Amygdala (tissue), 56 donors: ENCODE measurements at places on chromosomes 16 and 17.

DNA sequence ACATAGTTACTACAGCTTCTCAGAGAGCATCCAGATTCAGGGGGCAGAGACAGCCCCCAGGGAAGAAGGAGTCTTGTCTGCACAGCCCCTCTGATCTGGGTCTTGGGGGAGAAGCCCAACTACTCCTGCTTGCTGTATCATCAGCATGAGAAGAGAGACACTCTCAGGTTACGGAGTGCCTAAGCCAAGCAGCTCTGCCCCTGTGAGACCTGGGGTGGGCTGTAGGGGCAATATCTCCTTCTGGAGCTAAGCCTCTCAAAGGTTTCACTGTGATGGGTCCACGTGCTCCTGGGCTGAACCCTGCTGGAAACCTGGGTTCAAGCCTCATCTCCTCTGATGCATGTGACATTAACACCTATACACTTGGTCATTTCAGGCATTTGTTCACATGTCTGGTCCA lies 123.2 kb downstream of the CPPED1 start:
- DNase-seq, result no peak

DNA sequence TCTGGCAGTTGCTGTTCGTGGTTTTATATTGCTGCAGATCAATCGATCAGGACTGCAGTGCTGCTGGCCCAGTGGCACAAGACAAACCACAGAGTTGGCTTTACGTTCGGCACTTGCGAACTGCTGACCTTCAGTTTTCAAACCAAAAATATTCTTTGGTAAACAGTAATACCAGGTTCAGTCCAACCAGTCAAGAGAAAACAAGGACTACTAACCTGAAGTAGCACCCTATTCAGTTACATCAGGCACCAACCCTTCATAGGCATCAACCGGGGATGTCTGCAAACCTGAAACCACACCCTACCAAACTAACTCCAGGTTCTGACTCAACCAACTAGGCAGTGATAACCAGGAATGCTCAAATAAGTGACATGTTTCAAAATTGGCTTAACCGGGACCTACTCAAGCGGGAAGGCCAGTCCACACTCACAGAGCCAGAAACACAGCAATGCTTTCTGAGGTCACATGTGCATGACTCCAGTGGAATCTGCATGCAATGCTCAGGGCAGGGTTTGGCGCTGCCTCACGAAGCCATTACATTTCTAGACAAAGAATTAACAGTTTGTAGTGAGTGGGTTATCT lies 91.1 kb downstream of the SMG6 start:
- no peak for DNase-seq

- peak; percentile 26 for DNase-seq
Measured at GRCh38 chr16:89052890-89053724, 40.5 kb upstream of the ACSF3 start.

DNA sequence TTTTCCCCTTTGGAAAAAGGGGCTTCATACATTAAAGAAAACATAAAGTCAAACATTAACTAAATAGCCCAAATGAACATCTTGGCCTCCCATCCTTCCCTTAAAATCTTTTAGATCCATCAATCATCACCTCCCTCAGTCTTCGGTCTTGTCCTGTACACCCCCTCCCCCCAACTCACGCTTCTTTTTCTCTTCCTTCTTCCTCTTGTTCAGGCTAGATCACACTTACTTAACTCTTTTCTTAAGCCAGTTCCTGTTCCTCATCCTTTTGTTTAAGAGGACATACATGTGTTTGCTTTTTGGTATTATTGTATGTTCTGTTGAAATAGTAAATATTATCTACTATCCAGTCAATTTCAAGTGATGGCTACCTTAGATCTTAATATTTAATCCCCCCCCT lies 5.5 kb downstream of the MFSD6L start:
- DNase-seq, result no peak

DNA sequence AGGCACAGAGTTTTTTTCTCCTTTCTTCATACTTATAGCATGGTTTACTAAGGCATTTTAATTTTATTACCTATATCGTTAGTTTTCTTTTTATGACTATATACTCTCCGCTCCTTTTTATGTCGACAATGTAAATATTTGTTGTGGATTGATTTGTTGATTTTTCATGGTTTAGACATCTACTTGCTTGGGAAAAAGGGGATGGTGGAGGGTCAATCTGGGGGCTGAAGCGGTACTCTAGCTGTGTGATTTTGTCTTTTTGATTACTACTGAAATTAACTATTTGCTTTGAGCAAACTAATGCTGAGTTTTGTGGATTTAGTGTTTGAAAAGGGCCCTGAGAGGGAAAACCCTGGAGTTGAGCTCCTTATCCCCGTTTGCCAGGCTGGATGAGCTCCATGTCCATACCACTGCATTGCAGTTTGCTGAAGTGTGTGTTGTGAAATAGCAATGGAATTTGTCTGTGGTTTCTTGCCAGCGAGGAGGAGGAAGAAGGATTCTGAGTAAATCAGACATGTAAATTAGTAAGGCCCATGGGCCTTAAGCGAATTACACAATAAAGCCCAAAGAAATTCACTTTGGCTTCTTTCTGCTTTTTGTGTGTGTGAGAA lies 72.0 kb downstream of the FTO start:
- no peak for DNase-seq

- DNase-seq, result no peak
Measured at GRCh38 chr17:81491181-81491581, 21.4 kb downstream of the ACTG1 start.

GRCh38 chr16:78106686-78107085 lies 7.2 kb downstream of the WWOX start:
- DNase-seq, result no peak

GRCh38 chr17:7557775-7558543 lies 591 bp upstream of the TNFSF13 start:
- DNase-seq, result peak; percentile 68

DNA sequence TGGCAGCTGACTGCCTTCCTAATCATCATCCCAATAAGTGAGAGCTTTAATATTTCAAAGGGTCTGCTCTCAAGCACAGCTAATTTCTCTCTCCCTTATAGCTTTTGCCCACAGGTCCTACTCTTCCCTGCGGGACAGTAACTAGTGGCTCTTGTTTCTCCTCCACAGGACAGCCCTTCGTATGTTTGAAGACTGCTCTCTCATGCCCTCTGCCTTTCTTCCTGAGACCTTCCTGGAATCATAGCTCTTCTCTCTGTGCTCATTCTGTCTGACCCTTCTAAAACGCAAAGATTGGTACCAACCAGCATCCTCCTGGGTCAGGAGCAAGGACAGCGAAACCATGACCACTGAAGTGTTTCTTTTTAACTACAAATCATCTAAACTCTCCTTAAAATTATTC lies 168.9 kb downstream of the GRIN2A start:
- no peak for DNase-seq

- DNase-seq, result no peak
Measured at GRCh38 chr16:57612494-57612893, 15.9 kb upstream of the ADGRG1 start.

DNA sequence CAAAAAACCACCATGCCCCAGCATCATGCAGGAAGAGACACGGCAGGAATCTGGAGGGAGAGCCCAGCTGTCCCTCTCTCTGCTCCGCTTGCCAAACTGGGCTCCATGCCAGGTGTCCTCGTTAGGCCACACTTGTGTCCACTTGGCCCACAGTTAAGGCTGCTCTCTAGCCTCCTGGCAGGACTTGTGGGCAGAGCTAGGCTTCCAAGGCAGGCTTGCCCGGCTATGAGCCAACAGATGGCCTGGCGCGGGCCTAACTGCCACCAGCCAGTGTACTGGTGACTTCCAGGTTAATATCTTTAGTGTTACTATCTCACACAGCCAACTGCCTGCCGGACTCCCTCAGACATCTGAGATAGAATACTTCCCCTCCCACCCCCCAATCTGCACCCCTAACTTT lies 10.6 kb downstream of the ATP6V0D1 start:
- DNase-seq, result peak; percentile 91

DNA sequence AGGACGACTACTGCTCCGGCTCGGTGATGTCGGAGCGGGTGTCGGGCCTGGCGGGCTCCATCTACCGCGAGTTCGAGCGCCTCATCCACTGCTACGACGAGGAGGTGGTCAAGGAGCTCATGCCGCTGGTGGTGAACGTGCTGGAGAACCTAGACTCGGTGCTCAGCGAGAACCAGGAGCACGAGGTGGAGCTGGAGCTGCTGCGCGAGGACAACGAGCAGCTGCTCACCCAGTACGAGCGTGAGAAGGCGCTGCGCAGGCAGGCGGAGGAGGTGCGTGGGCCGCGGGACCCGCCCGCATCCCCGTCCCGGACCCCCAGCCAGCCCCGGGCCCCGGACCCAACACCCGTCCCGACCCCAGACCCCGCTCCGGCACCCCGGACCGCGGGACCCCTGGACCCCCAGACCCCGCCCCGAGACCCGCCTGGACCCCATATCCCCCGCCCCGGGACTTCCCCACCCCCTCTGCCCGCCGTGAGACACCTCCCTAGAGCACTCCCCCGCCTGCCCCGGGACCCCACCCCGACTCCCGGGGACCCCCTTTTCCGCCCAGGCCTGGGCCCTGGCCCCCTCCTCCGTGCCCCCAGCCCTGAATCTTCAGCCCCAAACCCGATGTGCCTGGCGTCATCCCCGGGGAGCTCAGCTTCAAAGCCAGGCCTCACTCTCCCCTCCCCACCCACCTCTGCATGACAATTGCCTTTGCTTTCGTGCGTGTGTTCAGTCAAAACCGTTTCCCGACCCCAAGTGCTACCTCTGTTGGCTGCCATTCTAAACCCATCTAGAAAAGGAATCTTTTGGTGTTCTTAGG lies 594 bp downstream of the MAPK8IP3 start:
- no peak for DNase-seq

DNA sequence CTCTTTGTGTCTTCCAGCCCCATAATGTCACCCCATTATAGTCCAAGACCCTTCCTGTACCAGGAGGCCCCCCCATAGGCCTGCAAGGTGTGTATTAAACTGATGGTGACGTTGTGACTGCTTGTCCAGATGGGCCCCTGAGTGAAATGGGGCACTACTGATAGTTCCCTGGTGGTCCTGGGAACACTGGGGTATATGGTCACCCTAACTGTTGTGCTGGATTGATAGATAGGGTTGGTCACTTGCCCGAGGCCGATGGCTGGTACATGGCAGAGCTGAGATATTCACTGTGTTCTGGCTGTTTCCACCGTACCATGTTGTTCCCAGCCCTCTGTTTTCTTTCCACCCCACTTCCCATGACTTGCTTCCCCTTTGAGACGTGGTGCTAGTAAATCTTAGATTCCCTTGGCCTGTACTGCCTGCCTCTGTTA lies 4.3 kb downstream of the CNP start:
- no peak for DNase-seq

- DNase-seq, result no peak
Measured at GRCh38 chr16:20122011-20122410, 48.3 kb upstream of the GPR139 start.

DNA sequence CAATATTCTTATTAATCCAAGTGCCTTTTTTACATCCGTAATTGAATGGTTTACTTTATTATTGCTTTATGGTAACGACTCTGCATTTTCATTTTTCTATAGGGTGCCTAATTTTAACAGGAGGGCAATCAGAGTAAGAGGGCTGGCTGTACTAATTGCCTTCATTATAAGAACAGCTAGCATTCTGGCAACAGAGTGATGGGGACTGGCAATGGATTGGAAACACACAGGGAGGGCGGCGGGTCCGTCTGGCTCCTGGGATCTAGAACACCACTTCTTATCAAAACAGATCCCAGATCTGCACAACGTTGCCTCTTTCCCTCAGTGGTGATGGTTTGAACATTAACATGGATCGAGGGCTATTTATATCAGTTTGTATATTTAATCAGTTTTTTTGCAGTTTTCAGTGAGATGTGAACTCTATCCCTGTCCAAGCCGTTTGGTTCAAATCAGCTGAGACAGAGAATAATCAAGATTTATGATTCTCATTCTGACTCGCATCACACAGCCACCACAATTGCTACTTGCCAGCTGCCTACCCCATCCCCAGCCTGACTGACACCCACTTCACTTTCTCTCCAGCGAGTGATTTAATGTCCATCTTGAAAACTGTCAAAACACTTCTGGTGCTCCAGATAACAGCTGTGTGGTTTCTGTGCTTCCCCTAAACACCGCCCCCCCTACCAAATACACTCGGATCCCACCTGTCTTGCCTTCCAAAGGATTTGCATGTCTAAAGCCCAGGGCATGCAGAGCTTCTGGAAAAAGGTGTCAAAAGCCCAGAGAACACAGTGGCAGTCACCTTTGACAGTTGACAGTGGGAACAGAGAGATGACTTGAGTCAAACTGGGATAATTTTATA lies 327.9 kb downstream of the HS3ST4 start:
- DNase-seq, result no peak

GRCh38 chr16:11915114-11915643 lies 577 bp downstream of the GSPT1 start:
- DNase-seq, result peak; percentile 30

- DNase-seq, result no peak
Measured at GRCh38 chr16:1327619-1327947, 5.9 kb upstream of the BAIAP3 start.

GRCh38 chr16:81556715-81557284 lies 112.2 kb downstream of the CMIP start:
- no peak for DNase-seq

GRCh38 chr17:55582897-55583296 lies 71.6 kb upstream of the SMIM36 start:
- DNase-seq, result no peak

DNA sequence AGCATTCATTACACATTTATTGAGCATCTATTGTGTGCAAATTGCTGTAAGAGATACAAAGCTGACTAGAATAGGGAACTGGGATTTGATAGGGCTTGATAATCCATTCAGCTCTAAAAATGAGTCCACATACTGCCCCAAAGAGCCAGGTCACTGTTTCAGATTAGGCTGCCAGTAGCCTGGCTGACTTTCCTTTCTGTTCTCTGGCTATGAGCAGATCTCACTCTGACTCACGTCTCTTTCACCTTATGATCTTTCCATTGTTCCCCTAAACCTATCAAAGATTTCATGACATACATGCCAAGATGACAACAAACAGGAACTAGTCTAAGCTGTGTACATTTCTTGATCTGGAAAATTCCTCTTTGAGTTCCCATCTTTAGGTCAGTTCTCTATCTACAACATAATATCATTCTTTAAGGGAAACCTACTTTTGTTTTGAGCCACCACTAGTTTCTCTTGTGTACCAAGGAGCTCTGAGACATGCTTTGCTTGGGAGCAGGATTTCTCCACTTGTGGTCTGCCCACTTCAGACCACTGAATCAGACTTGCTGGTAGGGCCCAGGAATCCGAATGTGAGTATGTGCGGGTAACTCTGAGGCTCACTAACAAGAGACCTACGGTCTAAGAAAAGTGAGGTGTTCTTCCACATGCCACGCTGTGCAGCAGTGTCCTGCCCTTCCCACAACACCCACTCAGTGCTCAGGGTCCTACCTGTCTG lies 40.9 kb upstream of the ICAM2 start:
- no peak for DNase-seq

DNA sequence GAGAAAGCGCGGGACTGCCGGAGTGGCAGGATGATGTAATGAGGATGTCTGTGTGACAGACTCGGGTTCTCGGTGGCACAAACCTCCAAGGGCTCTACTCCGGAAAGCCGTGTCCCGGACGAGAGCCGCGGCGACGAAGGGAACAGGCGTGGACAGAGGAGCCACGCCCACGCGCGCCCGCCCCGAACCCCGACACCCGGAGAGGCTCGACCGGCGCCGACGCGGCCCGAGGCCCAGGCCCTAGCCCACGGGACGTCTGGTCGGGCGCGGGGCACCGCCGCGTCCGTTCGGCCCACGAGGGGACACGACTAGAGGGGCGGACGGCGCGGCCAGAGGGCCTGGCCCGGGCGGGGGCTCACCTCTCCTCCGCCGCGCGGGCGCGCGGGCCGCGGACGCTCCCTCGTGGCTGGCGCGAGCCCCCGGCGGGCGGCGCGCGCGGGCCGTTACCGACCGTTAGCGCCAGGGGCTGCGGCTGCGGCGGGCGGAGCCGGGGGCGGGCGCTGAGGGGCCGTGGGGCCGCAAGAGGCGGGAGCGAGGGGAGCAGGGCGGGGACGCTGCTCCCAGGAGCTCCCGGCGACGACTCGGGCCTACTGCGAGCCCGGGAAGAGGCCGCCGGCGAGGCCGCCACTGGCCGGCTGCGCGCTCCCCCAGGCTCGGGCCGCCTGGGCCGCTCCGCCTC lies 2.1 kb upstream of the IRX5 start:
- no peak for DNase-seq
